ENCODE measurements at places on chromosomes 11 and 22.
A peak's percentile ranks its signal among the peaks of the same experiment; 100 is the strongest.

DNA sequence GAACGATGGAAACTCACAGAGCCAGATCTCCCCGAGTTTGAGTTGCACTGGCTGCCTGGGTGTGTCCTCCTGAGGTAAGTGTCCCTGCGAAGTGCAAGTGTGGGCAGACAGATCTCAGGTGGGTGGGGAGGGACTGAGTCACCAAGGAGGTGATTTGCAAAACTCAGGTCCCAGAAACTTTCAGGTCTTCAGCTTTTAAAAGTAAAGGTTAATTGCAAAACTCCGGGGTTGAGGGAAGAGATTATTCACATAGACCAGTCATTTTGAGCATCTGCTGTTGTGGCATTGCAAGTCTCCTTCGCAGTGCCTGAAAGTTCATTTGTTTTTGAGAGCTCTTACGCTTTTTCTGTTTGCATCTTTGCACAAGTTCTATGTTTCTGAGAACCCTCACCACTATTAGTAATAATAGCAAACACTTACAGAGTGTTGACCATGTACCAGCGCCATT, 7.1 kb downstream of the CD44 start:
- peak; percentile 85 for DNase-seq

DNA sequence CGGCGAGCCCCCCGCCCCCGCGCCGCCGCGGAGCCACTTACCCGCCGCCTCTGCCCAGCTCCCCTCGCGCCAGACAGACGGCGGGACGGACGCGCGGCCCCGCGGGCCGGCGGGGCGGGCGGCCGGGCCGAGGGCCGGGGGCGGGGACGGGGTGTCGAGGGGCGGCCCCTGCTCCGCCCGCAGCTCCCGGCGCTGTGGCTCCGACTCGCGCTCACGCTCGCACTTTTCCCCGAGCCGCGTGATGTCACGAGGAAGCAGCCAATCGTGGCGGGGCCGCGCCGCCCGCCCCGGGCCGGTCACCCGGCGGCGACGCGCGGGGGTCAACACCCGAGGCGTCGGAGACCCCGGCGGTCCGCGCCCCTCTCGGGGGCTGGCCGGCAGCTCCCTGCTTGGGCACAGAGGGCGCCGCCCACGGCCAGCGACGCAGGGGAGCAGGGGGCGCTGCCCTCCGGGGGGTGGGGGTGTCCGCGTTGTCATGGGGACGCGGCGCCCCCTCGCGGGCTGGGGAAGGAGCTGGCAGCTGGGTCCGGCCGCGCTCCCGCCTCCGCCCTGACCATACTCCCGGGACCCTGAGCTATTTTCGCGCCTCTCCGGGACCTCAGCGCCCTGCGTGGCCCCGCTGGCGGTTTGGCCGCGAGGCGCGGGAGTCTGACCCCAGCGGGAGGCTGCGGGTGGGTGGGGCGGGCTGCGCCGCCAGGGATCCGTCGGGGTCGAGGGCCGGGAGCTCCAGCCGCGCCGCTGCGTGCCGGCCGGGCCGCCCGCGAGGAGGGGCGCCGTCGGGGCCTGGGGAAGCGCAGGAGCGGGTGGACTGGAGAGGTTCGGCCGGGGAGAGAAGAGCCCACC, at the start of gene CHRM4:
Gene CHRM4 (minus strand): TSS at position 199 of the 843 bp plus-strand sequence. CDS start 5,219 bp downstream, outside the sequence.
- no peak for DNase-seq

- no peak for DNase-seq
These were observed 84.2 kb downstream of the CTTN start for GRCh38 chr11:70482529-70482917.

GRCh38 chr11:45885921-45886721, 670 bp downstream of the MAPK8IP1 start:
- no peak for DNase-seq

DNA sequence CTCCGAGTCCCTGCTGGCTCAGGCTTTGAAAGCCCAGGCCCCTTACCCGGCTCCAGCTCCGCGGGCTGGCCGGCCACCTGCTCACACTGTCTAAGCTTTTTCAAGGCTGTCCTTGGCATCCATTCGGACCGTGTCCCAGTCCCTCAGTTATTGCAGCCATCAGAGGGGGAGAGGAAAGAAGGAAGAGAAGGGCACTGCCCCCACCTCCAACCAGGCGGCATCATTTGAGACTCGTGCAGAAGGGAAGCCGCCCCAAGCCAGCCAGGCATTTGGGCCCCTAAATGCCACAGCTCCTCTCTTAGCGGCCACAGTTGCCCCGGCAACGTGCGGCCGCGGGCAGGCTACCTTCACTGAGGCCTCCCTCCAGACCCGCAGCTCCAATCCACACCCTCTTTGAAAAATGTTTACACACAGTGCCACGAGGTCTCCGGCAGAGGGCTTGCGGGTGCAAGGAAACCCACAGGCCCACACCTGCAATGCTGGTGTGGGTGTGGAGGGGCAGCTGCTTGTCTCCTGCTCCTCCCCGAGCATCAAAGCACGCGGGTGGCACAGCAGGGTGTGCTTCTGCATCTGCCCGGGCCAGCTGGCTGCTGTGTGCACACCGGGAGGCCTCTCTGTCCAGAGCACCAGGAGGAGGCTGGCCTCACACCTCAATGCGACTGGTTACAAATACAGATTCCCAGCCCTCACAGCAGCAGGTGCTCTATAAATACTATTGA, 124.4 kb downstream of the CTTN start:
- DNase-seq, result no peak

DNA sequence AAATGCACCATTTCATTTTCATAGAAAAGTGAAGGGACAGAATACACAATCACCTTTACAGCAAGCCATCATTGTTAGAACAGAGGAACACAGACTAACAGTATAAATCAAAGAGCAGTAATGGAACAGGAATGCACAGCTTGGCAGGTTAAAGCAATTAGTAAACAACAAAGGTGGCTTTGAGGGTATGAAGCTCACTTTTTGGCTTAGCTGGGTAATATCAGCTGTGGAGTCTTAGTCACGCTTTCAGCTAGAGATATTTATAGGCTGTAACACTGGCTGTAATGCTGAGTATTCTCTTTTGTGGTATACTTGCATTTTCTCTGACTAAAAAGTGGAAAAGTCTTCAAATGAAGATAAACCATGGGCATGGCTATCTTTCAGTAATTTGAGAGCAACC, 1780.5 kb downstream of the LRRC4C start:
- no peak for DNase-seq

GRCh38 chr22:32864596-32864995, 63.1 kb downstream of the TIMP3 start:
- no peak for DNase-seq

- DNase-seq, result no peak
These were observed 26.6 kb upstream of the CASP4 start for GRCh38 chr11:104995001-104995408.

- DNase-seq, result no peak
These were observed 282.5 kb downstream of the ETS1 start for GRCh38 chr11:128304666-128305485.

GRCh38 chr22:50477923-50478322, 3.1 kb upstream of the SBF1 start:
- no peak for DNase-seq

- no peak for DNase-seq
These were observed 115.8 kb downstream of the KCNC1 start for GRCh38 chr11:17850336-17850735.

- no peak for DNase-seq
These were observed 311.9 kb downstream of the GUCY1A2 start for GRCh38 chr11:106706355-106706754.

GRCh38 chr11:12900496-12900895, 108.6 kb upstream of the RASSF10 start:
- no peak for DNase-seq

GRCh38 chr11:18594999-18595749, 4.4 kb upstream of the MISFA start:
- DNase-seq, result no peak

DNA sequence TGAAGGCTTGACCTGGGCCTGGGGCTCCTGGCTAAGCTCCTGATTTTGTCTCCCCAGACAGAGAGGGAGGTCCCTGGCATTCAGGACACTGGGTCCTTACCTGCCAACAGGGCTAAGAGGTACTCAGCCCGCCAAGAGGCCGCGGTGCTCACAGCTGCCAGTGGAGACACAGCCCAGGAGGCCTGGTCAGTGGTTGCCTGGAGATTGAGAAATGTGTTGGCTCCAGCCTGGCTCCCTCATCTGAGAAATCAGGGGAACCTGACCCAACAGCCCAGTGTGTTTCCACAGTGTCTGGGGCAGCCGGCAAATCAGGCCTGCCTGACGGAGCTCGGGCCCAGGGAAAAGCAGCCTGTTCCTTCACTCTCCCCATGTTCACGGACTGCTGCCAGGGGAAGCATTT, 79.4 kb upstream of the NAV2 start:
- no peak for DNase-seq

DNA sequence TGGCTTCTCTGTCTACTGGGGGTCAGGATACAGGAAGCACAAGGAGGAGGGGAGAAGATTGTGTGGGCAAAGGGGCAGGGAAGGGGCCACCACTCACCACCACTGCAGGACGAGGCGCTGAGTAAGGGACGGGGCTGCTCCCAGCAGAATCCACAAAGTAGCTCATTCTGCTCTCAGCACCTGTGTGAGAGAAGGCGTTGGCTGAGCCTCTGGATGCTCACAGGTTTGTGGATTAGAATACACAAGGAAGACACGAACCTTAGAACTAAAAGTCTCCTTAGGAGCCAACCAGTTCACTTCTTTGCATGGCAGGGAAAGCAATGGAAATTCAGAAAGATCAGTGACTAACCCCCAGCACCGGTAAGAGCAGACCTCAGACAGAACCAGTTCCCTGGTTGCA, 14.4 kb downstream of the ETS1 start:
- no peak for DNase-seq

GRCh38 chr11:13388741-13389140, 74.3 kb downstream of the BTBD10 start:
- DNase-seq, result no peak

DNA sequence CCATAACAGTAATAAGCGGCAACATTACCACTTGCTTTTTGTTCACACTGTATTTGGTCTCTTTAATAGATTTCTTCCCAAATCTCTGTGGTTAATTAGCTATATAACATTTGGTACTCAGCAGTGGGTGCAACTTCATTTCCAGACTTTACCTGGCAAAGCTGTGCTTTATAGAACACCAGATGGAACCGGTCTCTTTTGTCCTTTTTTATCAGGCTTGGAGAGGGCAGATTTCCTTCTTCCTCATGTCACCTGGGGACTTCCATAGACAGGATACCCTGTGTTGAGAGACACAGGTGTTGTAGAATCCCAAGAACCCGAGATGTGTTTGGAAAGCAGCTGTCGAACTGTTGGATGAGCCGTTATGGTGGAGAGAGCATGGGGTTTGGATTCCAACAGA, 393.7 kb downstream of the NTM start:
- no peak for DNase-seq

GRCh38 chr11:36041988-36042611, 98.2 kb downstream of the LDLRAD3 start:
- DNase-seq, result no peak

- no peak for DNase-seq
These were observed 825 bp downstream of the SLC1A2 start for GRCh38 chr11:35418282-35419183.

GRCh38 chr11:119334174-119334930, at the start of gene RNF26:
RNF26 (plus strand) TSS chr11:119334527; CDS start chr11:119335123, 596 bp downstream.
- DNase-seq, result peak; percentile 92

DNA sequence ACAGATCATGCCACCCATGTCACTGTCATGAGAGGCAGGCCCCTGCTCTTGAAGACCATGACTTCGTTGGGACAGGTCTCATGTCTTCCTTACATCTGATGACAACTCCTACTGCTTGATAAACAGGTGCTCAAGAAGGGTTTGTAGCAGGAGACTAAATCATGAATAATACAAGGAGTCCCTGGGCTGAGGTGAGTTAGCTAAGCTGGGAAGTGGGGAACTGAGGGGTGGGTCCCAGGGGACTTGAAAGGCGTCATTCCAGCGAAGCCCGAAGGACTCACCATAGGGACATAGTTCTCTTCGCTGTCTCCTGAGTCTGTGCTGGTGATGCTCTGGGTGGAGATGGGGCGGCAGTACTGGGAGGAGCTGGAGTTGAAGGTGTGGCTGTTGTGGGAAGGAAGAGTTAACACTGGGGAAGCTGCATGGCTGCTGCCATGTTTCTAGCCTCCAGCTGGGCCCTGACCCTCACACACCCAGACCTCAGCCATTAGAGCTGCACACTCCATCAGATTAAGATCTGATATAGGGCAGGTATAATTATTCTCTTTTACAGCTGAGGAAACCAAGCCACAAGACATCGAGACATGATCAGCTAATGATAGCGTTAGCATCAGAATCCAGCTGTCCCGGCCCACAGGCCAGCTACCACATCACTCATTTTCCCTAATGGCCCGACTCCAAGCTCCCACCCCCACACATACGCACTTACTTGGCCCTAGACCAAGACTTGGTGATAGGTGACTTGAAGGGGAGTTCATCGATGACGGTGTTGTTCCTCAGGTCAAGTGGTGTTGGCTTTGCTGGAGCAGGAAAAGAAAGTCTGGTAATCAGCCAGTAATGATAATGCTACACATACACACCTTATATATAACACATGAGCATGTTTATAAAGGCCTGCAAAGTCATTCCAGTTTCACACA, 32.9 kb downstream of the USP35 start:
- DNase-seq, result no peak

GRCh38 chr11:116507849-116508695, 264.7 kb downstream of the BUD13 start:
- DNase-seq, result no peak

- DNase-seq, result no peak
These were observed 13.4 kb downstream of the CCDC134 start for GRCh38 chr22:41813726-41814410.

DNA sequence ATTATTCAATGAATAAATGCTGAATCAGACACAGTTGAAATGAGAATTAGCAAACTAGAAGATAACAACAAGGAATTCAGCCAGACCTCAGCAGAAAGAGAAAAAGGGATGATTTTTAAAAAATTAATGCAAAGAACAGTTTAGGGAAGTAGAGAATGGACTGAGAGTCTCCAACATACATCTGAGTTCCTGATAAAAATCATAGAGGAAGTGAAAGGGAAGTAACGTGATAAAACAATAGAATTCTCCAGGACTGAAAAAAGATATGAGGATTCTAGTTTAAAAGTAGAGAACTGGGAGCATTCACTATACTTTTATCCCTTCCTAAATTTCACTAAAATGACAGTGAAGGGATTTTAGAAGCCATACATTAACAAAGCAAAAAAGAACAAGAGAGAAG, 592.0 kb downstream of the SOX6 start:
- DNase-seq, result no peak

- DNase-seq, result no peak
These were observed 144.4 kb downstream of the EFCAB6 start for GRCh38 chr22:43667656-43668055.

GRCh38 chr11:108939135-108939534, 274.3 kb downstream of the DDX10 start:
- no peak for DNase-seq

Data from activated CD4-positive, alpha-beta T cell treated with anti-CD3 and anti-CD28 coated beads for 4 hours (primary cell).